Activated T-cell treated with anti-CD3 and anti-CD28 coated beads for 48 hours (primary cell): ENCODE measurements at places on chromosomes 5 and 9.
A peak's percentile ranks its signal among the peaks of the same experiment; 100 is the strongest.

- no peak for DNase-seq
Observed at GRCh38 chr9:122244349-122244748, 15.6 kb upstream of the LHX6 start.

GRCh38 chr9:133199648-133200321 is 9.3 kb downstream of the OBP2B start:
- peak; percentile 27 for DNase-seq

DNA sequence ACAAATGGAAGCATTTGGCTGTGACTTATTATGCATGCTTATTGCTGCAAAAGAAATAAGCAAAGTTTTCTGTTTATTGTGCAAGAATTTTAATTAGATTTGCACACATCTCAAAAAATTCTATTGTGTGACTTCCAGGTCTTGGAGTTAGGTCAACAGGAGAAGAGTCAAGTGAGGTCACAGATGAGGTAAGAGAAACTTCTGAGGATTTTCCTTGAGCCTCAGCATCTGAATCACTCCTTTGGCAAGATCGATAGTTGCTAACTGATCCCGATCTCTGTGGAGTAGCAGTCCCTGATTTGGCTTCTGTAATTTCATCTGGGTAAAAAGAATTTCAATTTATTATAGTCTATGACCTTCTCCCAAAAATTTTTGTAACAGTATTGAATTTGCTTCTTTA is 6.9 kb upstream of the TTC33 start:
- no peak for DNase-seq

DNA sequence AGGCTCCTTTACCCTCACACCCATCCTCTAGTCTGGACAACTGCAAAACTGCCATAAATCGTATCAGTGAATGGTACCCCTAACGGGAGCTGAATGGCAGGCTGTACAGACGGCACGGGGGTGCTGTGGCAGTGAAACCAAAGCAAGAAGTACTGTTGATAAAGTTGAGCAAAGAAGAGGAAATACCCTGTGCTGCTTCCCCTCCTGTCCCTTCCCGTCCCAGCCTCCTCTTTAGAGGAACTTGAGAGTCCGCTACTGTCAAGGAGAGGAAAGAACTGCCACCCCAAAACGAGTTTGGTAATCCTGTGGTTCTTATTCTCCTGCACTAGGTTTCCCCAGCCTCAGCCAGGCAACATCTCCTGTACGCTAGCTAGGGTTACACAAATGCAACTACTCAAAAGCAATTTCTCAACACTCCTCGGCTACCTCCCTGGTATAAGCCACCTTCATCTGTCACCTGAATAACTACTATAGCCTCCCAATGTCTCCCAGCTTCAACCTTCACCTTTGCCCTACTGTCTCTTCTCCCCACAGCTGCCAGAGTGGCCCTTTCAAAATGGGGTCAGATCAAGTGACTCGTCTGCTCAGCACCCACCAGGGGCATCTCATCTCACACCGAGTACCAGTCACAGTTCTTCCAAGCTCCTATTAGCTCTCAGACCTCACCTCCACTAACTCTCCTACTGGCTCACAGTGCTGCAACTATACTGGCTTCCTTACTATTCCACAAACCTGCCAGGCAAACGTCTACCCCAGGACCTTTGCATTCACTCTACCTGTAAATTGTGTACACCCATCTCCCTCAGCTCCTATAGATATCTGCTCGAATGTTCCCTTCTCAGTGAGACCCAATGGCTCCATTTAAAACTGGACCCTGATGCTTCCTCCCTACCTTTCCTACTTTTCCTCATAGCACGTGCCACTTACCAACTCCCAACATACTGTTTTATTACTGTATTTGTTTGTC is 4.1 kb downstream of the GLRX start:
- DNase-seq, result no peak

DNA sequence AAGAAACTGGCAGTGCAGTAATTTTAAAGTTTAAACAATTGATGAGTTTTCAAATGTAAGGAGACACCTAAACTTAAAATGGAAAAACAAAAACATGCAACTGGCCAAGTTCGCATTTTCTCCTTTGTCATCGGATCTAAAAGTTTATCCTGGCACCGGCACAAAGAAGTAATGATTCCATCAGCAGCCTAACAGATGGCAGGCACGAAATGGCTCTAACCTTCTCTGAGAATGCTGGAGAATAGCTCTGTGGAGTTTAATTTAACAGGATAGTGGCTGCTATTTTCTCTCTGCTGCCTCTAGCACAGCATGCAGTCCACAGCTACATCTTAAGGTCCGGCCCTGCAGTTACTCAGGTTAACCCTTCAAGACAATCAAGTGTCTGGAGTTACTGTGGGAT is 82.2 kb downstream of the PRELID2 start:
- DNase-seq, result no peak

- DNase-seq, result no peak
Observed at GRCh38 chr9:89350988-89351557, 32.8 kb downstream of the SECISBP2 start.
